Stimulated activated naive CD8-positive, alpha-beta T cell treated with anti-CD3 and anti-CD28 coated beads, Interleukin-15, amount 100 ng/mL, for 72 hours (primary cell): ENCODE measurements at places on chromosomes 12 and 14.

DNA sequence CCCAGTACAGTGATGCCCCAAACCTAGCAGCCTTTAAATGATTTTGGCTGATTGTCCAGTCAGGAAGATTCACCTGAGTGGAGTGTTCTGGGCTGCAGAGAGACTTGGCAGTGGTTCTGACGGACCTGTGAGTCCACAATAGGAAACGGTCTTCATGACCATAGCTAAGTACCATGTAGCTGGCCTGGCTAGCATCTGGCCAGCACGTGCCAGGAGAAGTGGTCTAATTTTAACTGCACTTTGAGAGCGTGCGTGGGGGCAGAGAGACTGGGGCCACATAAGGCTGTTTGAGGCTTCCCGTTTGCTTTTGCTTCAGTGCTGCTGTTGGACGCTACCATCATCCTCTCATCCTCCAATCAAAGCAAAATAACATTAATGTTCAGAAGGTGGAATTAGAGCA is 54.7 kb downstream of the PPM1A start:
- DNase-seq, result no peak

- DNase-seq, result no peak
Measured at GRCh38 chr14:20692116-20692751, 3.7 kb downstream of the ANG start.

GRCh38 chr12:24396224-24396623 is 446.8 kb upstream of the SOX5 start:
- DNase-seq, result no peak

GRCh38 chr12:5944688-5945070 is 380 bp downstream of the ANO2 start:
- no peak for DNase-seq

GRCh38 chr12:104698871-104699270 is 242.1 kb downstream of the CHST11 start:
- no peak for DNase-seq

DNA sequence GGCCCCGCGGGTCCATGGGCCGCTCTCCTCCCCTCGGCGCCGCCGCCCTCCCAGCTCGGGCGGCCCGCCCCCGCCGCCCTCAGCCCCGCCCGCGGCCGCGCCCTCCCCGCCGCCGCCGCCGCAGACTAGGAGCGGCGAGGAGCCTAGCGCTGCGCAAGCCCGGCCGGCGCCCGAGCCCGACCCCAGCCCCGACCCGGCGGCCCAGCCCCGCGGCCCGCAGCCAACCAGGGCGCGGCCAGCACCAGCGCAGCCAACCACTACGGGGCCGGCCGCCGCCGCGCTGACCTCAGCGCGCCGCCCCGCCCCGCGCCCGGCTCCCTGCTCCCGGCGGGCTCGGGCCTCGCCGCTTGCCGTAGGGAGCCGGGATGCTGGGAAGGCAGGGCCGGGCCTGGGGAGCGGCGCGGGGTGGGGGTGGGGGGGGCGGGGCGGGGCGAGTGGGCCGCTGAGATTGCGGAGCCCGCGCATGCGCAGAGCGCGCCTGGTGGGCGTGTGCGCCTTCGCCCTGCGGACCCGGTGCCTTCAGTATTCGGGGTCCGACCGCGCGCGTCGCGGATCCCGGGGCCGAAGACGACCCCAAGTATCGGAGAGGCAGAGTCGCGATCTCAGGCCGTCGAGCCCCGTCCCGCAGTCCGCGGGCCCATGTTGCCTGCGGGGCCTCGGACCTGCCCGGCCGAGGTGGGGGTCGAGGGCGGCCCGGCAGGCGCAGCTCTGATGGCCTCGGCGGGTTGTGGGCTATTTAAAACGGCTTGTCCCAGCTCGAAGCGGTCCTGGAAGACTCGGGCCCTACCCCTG is at the start of gene CDC42BPB:
TSS of gene CDC42BPB (minus strand) at position 178 of the 792 bp plus-strand sequence. CDS start 376 bp downstream, outside the sequence.
- peak; percentile 28 for DNase-seq

GRCh38 chr12:95681210-95681765 is 109.3 kb downstream of the NTN4 start:
- DNase-seq, result no peak

DNA sequence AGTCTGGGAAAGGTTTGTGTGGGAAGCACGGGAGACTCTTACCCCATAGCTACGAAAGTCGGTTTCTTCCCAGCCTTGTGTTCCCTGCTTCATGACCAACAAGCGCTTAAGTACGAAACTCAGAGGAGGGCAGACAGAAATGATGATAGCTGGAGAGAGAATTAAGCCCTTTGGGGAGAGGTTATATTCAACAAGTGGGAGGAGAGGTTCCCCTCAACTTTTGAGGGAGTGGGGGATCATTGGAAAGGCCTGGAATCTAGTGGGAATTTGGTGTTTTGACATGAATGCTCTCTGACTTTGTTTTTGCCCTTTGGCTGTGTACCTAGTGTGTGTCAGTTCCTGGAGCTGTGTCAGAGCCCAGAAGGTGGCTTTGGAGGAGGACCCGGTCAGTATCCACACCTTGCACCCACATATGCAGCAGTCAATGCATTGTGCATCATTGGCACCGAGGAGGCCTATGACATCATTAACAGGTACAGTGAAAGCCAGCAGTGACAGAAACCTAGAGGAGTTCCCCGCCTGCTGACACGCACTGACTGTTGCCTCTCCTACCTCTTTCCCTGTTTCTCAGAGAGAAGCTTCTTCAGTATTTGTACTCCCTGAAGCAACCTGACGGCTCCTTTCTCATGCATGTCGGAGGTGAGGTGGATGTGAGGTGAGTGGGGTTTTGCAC is 40.6 kb downstream of the FNTB start:
- DNase-seq, result no peak

DNA sequence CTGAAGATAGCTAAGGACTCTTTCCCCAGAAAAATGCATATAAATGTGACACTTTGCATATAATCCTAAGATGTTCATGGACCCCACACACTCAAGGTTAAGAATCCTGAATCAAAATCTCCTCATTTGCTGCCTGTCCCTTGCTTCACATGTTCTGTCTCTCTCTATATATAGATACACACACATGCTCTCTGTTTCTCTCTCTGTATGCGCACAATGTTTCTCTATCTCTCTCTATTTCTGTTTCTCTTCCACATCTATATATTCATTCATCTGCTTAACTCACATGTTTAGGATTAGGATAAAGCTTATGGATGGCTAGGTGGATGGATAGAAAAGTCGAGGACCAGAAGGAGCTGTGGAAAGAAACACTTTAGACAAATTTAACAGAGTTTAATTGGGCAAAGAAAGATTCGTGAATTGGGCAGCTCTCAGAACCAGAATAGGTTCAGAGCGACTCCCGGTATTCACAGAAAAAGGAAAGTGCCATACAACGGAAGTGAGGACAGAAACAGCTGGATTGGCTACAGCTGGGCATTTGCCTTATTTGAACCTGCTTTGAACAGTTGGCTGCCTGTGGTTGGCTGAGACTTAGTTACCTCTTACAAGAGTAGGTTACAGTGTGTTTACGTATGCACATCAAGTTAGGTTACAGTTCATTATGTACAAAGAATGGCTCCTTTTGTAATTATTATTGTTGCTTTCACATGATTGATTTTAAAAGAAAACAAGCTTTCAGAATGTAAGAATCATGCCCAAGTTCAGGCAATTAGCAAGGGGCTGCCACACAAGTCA is 57.6 kb downstream of the EMP1 start:
- no peak for DNase-seq

DNA sequence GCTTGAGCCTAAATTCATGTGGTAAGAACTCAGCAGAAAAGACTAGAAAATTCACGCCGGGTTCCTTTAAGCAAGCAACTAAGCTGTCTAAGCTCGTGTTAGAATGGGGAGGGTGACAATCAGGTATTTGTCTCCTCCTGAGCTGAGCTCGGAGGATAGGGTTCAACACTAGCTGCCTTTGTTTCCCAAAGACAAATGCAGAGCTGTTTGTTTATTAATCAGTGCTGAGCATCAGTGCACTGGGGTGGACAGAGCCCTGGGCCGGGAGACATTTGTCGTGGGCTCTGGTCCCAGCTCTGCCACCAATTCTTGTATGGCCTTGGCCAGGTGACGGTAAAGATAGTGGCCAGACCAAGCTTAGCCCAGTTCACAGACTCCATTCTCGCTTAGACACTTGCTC is 43.7 kb downstream of the DEGS2 start:
- DNase-seq, result no peak

DNA sequence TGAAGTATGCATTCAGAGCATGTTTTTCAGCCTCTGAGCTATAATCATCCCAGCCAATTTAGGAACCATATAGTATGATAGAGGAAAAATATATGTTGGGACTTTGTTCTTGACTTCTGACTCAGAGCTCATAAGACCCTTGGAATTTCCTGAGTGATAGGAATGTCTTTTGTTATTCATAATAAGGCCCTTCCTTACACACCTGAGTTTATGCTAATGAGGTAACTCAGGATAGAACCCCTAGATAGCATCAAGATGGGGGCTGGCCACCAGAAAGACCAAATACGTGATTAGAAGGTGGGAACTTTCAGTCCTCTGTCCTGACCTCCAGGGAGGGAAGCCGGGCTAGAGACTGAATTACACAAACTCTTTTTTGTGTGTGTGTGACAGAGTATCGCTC is 32.4 kb upstream of the PLEK2 start:
- no peak for DNase-seq

DNA sequence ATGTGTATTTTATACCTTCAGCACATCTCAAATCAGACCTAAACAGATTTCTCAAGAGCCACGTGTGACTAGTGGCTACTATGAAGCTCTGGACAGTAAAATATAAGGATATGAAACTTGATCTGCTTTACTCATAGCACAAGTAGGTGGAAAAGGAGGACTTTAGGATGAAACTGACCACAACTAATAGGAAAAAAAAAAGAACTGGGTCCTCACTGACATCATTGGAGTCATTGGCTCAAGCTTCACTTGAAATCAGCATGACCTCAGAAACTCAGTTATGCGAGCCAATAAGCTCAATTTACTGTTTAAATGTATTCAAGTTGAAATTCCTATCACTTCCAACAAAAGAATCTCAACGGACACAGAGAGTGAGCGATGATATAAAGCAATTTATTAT is 34.1 kb upstream of the CIT start:
- DNase-seq, result no peak

GRCh38 chr12:15590180-15590826 is 198.9 kb downstream of the EPS8 start:
- peak; percentile 52 for DNase-seq

DNA sequence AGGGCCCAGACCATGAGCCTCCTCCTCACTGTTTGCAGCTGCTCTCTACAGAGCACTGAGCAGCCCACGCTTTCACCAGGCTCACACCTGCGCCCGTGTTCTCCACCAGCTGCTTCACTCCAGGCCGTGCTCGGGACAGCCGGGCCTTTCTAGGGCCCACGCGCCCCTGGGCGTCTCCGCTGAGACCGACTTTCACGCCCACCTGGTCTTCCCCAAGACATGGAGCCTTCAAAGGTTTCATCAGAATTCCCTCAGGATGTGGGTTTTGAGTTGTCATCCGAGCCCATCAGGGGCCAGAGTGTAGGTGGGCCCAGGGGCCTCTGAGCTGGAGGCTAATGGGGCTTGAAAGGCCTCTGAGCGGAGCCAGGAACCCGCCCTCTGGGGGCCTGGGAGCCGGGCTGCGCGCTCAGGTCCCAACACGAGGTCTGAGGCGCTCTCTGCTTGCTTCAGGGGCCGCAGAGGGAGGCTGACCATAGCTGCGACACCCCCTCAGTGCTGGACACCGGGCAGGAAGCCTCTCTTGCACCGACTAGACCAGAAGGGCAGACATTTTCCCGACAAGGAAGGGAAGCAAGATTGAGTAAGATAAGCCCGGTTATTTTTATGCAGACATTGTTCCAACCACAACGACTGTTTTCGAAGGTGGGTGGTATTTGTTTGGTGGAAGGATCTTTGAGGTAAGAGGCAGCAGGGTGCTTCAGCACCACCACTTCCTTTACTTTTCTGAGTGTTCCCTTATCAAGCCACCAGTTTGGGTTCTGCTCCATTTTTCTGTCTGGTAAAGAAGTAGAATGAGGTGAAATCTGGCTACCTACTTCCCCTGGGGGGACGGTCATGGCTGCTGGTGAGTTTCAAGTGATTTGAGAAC is 125.0 kb upstream of the FUT8 start:
- peak; percentile 84 for DNase-seq

DNA sequence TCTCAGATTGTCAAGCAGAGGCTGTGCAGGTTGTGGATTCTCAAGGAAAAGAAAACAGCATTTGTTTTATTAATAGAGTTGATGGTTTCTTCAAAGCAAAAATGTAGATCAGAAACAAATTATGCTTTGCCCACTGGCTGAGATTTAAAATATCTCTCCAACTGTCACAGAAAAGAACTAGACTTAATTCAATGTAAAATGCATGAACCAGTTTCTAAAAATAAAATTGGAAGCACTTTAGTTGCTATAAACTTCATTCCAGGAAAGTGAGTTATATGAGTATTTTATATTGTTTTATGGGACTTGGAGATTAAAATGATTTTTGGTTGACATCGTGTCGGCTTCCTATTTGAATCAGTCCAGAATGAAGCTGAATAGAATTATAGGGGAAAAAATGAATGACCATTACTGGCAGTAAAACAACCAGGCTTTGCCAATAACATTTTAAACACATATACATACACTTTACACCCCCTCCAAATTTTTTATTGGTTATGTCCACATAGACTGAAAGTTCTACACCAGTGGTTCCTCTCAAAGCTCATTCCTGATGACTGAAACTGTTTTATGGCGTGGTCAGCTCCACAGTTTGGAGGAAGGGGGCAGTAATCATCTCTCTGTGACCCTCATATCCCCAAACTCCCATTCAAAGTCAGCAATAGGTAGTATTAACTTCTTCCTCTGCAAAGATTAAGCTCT is 55.5 kb upstream of the DAAM1 start:
- no peak for DNase-seq

GRCh38 chr14:92552066-92552465 is 38.5 kb downstream of the RIN3 start:
- no peak for DNase-seq

DNA sequence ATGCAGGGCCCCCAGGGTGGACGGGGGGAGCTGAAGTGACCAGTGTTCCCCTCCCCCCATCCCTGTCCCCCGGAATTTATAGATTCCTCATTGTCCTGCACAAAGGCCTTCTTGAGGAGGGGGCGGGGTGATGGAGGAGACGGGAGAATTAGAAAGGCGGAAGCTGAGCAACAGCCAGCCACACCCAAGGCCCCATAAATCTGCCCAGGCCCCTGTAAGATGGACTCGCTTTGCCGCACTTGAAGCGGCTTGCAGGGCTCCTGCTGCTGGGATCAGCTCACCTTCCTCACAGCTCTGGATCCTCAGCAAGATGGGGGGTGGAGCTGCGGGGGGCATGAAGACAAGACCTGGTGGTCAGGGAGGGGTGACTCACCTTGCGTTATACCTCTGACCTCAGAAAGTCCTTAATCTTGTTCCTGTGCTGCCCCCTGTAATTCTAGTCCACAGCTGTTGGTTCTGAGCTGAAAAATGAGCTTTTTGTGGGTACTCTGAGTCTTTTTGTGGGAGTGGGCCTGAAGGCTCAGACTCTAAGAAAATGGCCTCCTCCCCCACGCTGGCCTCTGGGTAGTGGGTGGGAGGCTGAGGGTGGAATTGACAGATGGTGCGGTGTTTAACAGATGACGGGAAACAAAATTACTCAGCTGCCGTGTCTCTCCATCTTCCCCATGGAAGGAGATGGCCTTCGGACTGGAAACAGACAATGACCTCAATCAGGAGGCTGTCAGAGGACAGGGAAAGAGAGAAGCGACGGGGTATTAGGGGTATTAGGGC is 15.8 kb upstream of the ANKRD33 start:
- no peak for DNase-seq

GRCh38 chr12:106001837-106002218 is 136.9 kb downstream of the NUAK1 start:
- no peak for DNase-seq
